Thymus (tissue), 14 donors: ENCODE measurements at places on chromosomes 2 and 18. TPM values are rescaled to one million over a fixed set of nuclear protein-coding genes. Genes with fewer than 3 reads are reported as not detected.

GRCh38 chr18:35030277-35030989, 10.8 kb upstream of the MAPRE2 start:
- no peak for DNase-seq

DNA sequence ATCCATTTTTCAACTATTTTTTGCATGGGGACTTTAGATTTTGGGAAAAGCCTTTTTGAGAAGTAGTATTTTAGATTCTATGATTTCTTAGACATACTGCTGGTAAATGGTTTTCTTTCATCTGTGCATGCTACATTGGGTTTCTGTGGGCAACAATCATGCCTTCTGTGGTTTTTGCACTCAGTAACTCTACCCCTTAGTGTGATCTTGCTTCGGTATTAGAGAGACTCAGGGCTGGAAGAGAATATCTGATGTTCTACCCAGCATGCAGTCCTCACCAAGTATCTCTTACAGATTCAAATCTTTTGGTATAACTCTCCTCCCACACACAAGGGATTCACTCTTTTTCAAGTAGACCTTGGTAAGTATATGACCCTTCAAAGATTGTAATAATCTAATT, 183.0 kb downstream of the PMAIP1 start:
- peak; percentile 11 for DNase-seq

GRCh38 chr2:47488870-47489584, 86.1 kb downstream of the MSH2 start:
- DNase-seq: no peak

GRCh38 chr2:69217333-69218080, 169.5 kb downstream of the GFPT1 start:
- no peak for DNase-seq

- no peak for DNase-seq
Observed at GRCh38 chr2:23436346-23437098, 51.5 kb downstream of the KLHL29 start.

DNA sequence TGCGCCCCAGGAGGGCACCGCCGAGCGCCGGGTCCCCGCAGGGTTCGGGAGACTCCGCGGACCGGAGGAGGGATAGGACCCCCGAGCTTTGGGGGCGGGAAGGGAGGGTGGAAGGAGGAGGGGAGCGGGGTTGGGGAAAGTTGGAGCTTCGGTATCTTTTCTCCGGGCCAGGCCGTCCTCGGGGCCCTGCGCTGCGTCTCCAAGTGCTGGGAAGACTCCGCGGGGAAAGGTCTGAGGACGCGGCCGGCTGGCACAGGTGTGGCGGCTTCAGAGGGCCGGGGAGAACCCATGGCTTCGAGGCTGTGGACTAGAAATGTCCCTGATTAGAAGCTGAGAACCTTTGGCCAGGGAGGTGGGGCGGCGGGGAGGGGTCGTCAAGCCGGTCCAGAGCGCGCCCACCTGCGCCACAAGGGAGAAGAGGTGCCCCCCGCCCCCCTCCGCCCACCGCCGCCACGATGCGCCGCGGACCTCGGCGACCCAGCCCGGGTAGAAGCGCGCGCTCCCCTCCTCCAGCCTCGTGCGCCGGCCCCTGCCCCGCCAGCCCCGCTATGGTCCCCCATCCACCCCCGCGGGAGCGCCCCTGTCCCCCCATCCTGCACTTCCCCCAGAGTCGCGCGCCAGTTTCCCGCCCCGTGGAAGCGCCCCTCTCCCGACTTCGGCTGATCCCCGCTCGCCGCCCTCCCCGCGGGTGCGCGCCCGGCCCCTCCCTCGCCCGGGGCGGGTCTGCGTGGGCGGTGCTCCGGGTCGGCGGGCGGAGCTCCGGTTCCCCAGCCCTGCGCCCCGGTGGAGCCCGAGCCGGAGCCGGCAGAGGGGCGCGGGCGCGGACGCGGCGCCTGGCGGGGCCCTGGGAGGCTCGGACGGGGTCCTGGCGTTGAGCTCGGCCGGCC, at the start of gene SNTG2:
Gene SNTG2, plus strand, starts transcription at position 770 of the 887 bp plus-strand sequence. CDS start 148 bp downstream, outside the sequence.
- no peak for DNase-seq

The ANO7 gene
- total RNA-seq: 0.09 TPM

The RND3 gene
- 7.4 TPM for total RNA-seq

DNA sequence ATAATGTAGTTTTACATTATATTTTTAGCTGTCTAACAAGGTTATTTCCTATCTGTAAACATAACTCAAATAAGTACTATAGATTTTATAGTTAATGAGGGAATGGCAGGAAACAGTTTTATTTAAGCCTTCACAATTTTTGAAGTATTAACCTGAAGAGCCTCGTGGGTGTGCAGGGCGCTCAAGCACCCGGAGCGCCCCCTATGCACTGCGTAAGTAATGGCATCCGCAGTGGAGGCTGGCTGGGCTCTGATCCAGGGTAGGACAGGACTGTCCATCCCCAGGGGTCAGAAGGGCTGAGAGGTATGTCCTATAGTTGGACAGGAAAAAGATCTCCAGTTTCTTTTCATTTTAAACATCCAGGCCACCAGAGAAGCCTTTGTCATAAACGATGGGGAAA, 8.2 kb upstream of the GBX2 start:
- no peak for DNase-seq

The SCN7A gene
- 10.2 TPM for total RNA-seq

The HOXD1 gene
- 0.09 TPM for total RNA-seq

- no peak for DNase-seq
Observed at GRCh38 chr2:39730685-39731302, 48.3 kb downstream of the THUMPD2 start.

The NOP58 gene
- 94.9 TPM for total RNA-seq

- no peak for DNase-seq
Observed at GRCh38 chr2:44692821-44693220, 248.7 kb upstream of the SIX3 start.

The RAX gene
- under 0.01 TPM for total RNA-seq

DNA sequence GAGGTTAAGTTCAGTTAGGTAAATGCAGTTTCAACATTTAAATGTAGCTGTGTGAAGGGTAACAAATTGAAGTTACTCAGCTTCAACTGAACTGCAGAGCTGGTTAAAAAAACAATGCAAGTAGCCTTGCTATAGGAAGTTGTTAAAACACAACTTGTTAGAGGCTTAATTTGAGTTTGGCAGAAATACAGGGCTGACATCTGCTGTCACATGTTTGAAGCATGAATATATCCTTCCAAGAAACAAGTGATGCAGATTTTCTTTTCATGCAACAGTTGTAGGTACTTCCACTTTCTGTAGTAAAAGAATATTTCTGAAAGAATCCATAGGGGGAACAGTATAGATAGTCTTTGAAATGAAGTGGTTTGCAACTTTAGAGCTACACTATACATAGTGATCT, 208.7 kb upstream of the RASGRP3 start:
- DNase-seq: no peak

DNA sequence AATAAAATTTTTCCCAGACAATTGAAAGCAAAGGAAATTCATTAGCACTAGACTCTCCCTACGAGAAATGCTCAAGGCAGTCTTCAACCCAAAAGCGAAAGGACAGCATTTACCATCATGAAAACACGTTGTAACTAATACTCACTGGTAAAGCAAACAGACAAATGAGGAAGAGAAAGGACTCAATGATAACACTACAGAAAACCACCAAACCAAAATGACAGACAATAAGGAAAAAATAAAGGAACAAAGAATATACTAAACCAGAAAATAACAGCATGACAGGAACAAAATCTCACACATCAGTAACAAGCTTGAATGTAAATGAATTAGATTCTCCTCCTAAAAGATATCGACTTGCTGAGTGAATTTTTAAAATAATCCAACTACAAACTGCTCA, 190.7 kb downstream of the NOL4 start:
- no peak for DNase-seq
